ENCODE measurements at places on chromosomes 7 and 10. TPM values are rescaled to one million over a fixed set of nuclear protein-coding genes. Genes with fewer than 3 reads are reported as not detected.

- no peak for DNase-seq
Measured at GRCh38 chr7:130611218-130611617, 57.3 kb downstream of the COPG2 start.

DNA sequence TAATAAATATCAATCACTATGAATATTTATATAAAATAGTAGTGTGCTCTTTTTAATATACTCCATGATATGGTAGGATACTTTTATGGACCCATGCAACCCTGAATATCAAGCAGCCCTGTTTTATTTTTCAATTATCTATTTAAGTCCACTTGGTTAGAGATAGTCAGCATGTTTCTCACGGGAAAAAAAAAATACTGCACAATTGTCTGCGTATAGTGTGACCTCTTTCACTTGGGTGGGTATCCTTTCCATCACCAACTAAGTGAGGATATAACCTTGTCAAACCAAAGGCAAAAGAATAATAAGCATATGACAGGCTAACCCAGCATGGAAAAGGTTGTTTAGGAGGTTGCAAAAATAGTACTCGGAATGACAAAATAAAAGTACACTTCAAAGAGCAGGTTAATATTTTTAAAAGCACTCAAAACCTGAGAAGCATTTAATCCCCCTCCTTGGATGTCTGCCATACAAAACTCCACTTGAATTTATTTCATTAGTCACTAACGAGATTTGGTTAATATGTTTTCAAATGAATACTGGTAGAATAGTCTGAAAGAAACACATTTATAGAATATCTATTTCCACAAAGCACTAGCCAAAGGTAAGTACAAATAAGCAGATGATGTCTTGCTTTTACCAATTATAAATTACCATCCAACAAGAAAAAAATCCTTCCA is 76.5 kb downstream of the IMMP2L start:
- no peak for DNase-seq

DNA sequence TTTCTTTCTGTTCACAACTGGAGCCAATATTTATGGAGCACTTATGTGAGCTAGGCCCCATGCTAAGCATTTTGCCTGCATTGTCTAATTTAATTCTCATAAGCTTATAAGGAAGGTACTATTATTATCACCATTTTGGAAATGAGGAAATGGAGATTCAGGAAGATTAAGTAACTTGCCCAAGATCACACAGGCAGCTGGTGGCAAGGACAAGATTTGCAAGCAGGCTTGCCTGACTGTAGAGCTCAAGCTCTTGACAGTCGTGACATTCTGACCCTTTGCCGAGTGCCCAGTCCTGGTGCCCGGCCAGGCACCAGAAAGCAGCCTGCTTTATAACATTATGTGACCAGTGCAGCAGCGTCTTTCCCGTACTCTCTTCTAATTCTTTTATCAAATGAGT is 38.2 kb downstream of the WNT2 start:
- no peak for DNase-seq

DNA sequence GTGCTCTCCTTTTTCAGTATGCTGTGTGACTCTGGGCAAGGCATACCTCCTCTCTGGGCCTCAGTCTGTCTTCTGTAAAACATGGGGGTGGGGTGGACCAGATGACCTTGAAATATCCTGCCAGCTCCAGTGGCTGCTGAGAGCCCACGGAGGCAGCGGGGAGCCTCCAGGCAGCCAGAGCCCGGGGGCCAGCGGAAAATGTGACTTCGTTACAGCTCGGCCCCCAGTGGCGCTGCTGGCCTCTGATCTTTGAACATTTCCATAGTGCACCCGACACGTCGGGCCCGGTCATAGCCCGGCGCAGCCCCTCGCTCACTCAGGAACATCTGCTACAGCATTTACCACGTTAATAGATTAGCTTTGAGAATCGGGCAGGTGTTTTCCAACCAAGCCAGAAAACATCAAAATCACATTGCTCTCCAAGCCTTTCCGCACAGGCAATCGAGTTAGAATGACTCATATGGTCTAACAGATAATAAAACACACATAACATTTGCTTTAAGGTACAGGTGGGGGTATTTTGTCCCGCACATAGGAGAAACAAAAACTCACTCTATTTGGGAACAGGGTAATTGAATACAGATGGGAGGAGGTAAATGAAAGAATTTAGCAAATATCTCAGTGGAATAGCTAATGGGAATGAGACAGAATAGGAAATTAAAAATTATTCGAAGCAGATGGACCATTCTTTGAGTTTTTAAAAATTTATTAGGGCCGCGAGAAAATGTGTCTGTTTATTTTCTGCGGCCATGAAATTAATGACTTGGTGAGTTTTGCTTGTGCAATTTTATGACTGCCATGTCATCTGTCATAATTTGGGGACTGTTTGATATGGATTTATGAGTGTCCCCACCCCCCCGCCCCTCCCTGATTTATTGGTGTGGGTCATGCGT is 26.3 kb upstream of the COMTD1 start:
- DNase-seq, result no peak

Gene MKI67
- 49.7 TPM for polyA plus RNA-seq

GRCh38 chr7:132590162-132590561 is 13.9 kb upstream of the PLXNA4 start:
- DNase-seq, result no peak

- DNase-seq, result no peak
Measured at GRCh38 chr7:537911-538634, 18.4 kb upstream of the PDGFA start.

Gene SOSTDC1
- 24.0 TPM for polyA plus RNA-seq

Gene DKK1
- 4.8 TPM for polyA plus RNA-seq

- no peak for DNase-seq
Measured at GRCh38 chr7:129530795-129531391, 28.6 kb downstream of the SMKR1 start.

Gene NME8
- not detected for polyA plus RNA-seq

Gene NFKB2
- polyA plus RNA-seq, result 17.1 TPM

- DNase-seq, result no peak
Measured at GRCh38 chr10:78605800-78606350, 462.9 kb upstream of the ZMIZ1 start.
